Psoas muscle (tissue), 8 donors: ENCODE measurements at places on chromosomes 1 and 21. TPM values are rescaled to one million over a fixed set of nuclear protein-coding genes. Genes with fewer than 3 reads are reported as not detected.
A peak's percentile ranks its signal among the peaks of the same experiment; 100 is the strongest.

Gene FCGR1A
- 1.1 TPM for total RNA-seq

GRCh38 chr1:238568735-238569134, 678.0 kb upstream of the ZP4 start:
- DNase-seq: no peak

Gene ETV3
- total RNA-seq: 22.7 TPM

DNA sequence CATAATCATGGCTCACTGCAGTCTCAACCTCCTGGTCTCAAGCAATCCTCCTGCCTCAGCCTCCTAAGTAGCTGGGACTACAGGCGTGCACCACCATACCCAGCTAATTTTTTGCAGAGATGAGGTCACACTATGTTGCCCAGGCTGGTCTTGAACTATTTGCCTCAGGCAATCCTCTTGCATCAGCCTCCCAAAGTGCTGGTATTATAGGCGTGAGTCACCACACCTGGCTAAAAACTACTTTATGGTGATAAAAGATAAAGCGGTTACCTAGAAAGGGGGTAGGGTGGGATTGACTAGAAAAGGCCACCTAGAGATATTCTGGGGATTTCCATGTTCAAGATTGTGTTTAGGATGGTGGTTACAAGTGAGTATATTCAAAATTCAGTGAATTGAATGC, 5.0 kb downstream of the TSTD1 start:
- no peak for DNase-seq

DNA sequence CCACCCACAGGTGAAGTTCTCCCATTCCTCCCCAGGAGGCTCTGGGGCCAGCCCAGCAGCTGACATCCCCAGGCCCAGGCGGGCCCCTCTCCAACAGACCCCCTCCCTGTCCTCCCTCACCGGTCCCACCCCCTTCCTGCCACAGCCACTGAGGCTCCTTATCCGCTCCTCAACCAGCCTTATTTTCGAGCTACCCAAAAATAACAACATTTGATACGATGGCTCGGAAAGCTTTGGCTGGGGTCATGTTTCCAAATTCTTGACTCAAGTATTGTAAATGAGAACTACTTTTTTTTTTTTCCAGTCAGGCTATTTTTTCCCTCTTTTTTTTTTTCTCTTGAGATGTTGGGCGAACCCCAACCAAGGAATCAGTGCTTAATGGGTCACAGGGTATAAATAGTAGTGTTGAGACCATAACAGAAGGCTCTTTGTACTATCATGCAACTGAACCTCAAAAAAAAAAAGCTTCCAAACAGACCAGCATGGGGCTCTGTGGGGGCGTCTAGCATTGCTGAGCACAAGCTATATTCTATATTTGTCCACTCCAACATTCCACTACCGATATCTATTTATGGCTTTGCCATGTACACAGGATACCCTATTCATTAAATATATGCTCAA, 27.2 kb downstream of the IRF2BP2 start:
- DNase-seq: peak; percentile 75

- no peak for DNase-seq
These were observed 14.6 kb upstream of the C1orf105 start for GRCh38 chr1:172405912-172406311.
